Hematopoietic multipotent progenitor cell treated with erythropoietin and hydrocortisone succinate and interleukin-3 and kit ligand, for 4 days (in vitro differentiated cells): ENCODE measurements at places on chromosomes 2 and 18.

DNA sequence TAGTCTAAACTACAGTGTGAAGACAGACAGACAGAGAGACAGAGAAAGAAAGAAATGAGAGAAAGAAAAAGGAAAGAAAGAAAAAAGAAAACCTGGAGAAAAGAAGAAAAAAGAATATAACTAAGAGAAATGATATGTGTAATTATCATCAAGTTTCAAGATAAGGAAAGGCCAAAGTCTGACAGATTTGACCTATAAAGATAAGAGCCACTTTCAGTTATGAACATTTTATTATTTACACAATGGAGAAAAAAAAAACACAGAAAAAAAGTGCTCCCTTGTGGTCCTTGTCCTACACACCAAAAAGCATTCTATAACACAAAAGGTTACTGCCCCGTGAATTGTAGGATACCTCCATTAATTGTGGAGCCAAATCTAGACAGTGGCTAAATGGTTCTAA is 937.2 kb upstream of the DDX18 start:
- no peak for DNase-seq

DNA sequence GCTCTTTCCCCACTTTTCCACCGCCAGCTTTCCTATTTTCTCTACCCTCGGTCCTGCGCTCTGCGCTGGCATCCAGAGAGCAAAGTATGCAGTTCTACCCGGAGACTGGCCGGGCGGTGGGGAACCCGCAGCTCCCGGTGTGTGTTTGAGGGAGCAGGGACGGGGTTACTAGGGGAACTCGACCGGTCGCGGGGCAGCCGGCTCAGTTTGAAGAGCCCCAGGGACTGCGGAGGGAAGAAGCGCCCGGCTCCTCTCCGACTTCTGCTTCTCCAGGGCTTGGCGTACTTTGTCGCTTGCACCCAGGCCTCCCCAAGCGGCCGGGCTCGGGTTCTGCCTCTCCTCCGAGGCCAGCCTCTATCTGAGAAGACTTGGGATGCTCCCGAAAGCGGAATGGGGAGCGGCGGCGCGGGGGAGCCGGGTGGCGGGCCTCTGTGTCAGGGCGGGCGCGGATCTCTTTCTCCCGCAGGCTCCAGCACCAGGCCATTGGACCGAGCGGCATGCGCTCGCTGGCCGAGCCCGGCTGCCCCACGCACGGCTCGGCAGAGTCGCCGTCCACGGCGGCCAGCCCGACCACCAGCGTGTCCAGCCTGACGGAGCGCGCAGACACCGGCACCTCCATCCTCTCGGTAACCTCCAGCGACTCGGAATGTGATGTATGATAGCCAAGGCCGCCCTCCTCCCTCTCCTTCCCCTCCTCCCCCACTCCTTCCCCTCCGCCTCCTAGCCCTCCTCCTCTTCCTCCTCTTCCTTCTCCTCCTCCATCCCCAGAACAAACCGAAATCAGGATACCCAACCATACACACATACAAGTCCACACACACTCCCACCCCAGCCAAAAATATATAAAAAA is 2.8 kb downstream of the SIX3 start:
- DNase-seq: no peak

- no peak for DNase-seq
Measured at GRCh38 chr18:11500153-11501122, 109.0 kb upstream of the SLC35G4 start.

DNA sequence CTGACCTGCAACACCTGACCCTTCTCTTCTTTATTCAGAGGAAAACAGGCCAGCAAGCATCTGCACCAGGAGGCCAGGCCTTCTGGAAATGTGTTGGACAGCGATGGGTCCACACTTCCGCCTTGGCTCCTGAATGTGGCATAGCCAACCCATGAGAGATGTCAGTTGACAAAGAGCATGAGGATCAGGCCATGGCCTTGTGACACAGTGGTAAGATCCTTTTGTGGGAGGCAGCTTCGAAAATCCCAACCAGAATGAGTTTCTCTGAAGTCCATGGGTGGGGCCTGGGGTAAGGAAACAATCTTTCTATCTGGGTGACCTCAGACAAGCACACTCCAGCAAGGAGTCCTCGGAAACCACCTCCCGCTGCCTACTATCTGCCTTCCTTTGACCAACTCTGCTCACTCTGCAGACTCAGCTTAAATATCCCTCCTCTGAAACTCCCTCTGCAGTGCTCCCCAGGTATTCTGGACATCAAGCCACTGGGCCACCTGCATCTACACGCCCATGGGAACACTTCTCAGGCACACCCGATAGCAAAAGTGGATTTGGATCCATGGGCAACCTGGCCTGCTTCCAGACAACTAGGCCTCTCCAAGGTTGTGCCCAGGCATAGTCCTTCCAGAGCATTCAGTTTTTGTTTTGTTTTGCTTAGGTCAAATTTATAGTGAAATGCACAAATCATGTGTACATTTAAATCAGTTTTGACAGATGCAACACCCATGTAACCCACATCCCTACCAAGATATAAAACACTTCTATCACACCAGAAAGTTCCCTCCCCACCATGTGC is 3.6 kb upstream of the SH2D6 start:
- DNase-seq: peak; percentile 74

DNA sequence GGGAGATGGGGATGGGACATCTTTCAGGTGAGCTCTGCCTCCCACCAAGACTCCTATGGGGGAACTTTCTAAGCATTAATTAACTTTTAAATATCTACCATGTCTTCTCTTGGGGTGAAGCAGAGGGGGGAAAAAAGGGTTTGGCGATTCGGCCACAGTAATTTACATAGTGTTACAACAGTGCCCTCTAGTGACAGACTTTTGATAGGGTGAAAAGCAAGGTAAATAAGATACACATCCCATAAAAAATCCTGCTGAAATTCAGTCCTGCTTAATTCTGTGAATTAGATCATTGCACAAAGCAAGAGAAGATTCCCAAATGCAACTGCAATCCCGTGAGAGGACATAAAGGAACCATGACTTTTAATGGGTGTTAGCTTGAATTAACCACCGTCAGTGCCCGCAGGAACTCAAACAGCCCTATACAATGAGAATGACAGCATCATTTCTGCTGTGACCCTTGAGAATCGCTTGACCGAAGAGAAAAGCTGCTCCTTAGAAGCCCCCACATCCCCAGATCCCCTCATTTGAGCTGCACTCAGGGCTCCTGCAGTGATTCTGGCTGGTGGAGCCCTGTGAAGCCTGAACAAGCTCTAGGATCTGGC is 32.8 kb downstream of the FAM124B start:
- peak; percentile 82 for DNase-seq
